ENCODE measurements at places on chromosomes 12 and 14. TPM values are rescaled to one million over a fixed set of nuclear protein-coding genes. Genes with fewer than 3 reads are reported as not detected.
A peak's percentile ranks its signal among the peaks of the same experiment; 100 is the strongest.

GRCh38 chr12:104665296-104665695 is 208.5 kb downstream of the CHST11 start:
- no peak for DNase-seq

The MYF5 gene
- total RNA-seq: not detected

DNA sequence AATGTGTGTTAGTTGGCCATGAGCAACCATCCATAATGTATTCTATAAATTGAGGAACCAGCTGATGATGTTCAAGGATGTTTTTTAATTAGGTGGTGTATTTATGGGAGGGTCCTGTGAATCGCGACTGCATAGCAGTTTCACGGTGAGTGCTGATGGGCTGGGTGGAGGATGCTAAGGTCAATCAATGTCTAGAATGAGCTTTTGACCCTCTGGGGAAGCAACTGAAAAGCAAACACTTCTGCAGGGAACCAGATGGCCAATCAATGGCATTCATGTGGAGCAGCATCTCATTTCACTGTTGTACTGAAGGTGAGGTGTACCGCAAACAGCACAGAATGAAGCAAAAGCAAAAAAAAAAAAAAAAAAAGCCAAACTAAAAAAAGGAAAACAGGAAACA is 676.1 kb upstream of the TMEM132C start:
- DNase-seq: peak; percentile 31

DNA sequence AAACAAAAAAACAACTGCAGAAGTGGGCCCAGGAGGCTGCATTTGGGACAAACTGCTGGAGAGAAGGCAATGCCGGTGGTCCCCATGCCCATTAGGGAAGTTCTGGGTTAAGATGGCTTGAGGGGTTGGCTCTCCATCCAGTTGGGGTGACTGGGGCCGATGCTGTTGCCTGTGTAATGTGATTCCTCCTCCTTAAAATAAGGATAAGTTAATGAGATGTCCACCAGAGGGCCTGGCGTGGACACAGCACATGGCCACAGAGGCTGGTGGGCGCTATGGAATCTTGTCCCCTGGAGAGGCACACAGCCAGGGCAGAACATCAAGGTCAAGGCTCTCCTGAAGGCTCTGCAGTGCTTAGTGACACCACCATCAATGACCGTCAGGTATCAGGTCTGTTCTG is 1.0 kb upstream of the TESC start:
- DNase-seq: peak; percentile 27

DNA sequence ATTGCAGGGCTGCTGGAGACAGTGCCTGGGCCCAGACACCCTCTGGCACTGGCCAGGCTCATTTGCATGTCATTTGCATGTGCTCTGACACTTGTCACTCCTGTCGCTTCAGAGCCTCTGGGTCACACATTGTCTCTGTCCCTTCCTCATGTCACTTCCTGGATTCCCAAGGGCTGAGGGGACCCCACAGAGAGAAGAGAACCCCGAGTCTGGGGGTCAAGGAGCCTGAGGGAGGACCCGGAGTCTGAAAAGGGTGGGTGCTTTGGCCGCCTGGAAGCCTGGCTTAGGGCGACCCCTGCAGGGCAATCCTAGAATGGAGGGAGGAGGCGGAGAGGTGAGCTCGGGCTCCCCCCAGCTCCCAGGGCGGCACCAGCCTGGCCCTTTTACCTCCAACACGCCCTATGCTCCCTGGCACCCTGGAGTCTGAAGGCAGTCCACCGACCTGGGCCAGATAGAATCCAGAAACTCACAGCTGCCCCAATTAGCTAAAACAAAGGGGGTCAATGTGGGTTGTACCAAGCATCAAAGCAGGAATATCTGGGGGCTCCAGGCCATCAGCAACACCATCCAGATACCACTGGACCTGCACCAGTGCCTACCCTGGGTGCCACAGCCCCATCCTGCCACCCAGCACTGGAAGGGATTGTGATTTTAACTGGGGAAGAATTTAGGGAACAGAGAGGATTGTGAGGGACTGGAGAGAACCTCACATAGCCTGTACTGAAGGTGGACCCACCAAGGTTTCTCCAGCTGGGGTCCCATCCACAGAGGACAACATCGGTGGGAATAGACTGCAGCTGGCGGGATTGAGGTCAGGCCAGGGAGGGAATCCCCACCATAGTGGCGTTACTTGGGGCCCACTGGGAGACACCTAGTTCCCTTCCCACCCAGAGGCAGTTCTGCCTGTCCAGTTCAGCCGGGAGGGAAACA is 21.8 kb upstream of the KRT78 start:
- peak; percentile 86 for DNase-seq

DNA sequence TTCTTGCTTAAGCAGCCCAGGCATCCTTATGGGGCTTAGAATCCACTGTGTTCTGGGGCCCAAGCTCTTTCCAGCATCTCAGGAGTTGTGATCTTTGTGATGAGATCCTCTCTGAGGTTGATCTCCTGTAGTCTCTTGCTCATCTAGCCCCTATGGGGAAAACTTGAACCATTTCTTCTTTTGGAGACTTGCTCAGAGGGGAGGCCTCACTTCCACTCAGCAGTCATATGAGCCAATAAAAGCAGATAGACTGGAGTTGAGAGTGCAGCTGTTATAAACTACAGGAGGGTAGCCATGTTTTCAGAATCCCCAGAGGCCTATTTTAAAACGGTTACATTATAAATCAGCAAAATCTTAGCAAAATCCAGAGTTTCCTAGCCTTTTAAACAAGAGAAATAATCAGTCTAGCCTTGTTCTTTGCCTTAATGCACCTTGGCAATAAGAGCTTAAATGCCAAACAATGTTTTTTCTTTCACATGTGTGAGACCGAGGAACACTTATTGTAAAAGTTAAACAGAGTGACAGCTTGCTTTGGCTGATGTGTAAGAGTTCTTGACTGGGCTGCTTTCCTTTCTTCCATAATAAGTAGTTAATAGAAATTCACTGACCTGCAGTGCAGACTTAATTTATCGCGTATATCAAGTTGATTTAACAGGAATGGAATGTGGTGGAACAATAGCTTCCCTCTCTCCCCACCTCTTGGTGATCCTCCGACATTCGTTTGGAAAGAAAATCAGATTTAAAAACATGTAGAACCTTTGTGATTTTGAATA is 168.3 kb downstream of the NEDD1 start:
- DNase-seq: no peak

The SLC16A7 gene
- total RNA-seq: 11.2 TPM

DNA sequence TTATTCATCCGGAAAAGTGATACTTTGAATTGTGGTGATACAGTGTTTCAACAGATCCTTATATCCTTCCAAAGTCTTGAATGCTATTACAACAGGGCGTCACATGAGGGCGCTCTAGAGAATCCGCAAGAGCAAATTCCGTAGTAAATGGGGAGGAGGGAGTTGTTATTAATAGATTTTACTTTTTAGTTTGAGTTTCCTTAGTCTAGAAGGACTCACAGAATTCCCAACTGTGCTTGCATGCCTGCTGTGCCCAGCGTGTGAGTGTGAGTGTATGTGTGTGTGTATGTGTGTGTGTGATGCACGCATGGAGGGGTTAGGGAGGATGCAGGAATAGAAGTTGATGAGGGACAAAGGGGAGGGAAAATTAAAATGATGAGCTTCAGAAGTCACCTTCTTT is 375.3 kb downstream of the C12orf75 start:
- peak; percentile 59 for DNase-seq

The KCNK10 gene
- 2.8 TPM for total RNA-seq

DNA sequence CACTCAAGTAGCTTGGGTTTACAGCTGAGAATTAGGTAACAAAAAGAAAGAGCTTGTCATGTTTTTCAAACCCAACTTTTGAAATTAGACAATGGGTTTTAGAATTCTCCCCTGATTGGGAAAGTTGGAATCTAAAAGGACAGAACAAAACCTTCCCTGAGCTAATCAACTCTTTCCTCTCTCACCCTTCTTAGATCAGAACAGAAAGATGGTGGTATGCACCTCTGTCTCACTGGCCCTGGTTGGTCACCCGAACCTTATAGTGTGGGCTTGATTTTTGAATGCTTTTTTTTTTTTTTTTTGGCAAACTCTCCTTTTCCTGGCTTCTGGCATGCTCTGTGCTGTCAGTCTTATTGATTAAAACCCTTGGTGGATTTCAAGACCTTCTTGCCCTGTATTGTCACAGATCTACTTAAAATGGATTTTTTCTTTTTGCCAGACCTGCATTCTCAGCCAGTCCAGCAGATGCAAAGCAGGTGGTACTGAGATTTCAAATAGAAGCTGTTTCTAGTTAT is 251.1 kb upstream of the RMST start:
- DNase-seq: no peak

The SYNDIG1L gene
- total RNA-seq: 1.5 TPM

DNA sequence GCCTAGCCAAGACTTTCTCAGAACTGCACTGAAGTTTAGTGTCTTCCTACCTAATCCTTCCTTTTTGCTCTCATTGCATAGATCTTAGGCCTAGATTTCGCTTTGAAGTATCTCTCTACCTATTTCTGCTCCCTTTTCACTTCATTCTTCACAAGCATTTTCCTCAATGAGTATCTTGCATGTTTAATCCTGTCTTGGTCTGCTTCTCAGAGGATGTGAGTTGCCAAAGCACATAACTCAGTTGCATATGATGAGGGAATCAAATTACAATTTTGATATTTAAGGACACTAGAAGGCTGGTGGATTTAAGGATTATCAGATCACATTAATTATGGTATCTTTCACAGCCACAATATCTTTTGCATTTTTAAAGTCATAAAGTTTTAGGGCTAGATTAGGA is 195.5 kb upstream of the DAAM1 start:
- DNase-seq: no peak

- no peak for DNase-seq
Observed at GRCh38 chr12:4412056-4412455, 32.5 kb upstream of the FGF23 start.

The LRTM2 gene
- total RNA-seq: 14.6 TPM

- peak; percentile 21 for DNase-seq
Observed at GRCh38 chr12:67705394-67706370, 57.1 kb downstream of the DYRK2 start.

DNA sequence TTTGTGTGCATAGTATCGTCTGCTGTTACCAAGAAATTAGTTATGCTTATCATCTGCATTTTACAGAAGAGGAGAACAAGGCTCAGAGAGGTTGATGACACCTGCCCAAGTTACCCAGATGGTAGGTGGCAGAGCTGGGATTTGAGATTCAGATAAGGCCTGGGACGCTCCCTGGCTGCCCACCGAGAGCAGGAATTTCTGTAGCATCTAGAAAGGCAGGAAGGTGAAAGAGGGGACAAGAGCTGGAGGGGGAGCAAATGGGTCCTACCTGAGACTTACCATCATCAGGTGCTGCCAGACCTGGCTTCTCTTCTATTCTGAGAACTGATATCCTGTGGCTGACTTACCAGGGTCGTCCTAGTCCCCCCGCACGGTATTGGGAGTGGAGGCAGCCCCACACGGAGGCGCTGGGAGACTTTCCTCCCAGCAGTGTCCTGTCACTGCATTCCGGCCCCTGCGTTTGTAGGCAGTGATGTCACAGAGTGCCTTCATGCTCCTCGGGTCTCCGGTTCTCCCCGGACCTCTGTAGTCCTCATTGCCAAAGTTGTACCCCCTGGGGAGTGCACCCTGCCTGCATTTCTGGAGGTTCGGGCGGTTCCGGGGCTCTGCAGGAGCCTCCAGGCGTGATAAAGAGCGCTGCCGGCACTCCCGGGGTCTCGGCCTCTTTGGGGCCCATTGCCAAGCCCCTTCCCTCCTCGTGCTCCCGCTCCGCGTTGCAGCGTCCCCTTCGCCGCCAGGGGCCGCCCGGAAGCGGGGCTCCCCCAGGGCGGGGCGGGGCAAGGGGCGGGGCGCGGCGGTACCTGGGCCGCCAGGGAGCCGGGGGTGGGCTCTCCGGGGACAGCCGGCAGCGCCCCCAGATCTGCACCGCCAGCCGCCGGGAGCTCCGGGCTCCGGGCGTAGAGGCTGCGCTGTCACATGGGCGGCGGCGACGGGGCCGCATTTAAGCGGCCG is at the start of gene CABP1:
Gene CABP1 (plus strand): TSS at position 856 of the 951 bp plus-strand sequence. CDS start 60 bp downstream, at position 916.
- peak; percentile 72 for DNase-seq

DNA sequence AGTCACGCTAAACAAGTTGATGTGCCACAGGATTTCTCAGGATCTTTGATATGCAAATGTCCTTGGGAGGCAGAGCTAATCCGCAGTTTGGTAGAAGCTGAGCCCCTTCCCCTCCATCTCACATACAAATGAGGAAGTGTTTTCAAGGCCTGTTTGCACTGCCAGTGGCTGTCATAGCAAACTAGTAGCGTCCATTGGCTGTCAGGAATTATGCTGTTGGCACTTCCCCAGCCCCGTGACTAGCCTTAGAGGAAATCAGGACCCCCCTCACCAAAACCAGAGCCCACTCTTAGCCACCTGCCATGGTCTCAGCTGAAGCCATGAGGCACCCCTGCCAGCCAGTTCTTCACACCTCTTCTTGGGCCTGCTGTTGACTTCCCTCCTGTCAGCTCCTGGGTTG is 253.9 kb downstream of the CACNA1C start:
- DNase-seq: no peak

DNA sequence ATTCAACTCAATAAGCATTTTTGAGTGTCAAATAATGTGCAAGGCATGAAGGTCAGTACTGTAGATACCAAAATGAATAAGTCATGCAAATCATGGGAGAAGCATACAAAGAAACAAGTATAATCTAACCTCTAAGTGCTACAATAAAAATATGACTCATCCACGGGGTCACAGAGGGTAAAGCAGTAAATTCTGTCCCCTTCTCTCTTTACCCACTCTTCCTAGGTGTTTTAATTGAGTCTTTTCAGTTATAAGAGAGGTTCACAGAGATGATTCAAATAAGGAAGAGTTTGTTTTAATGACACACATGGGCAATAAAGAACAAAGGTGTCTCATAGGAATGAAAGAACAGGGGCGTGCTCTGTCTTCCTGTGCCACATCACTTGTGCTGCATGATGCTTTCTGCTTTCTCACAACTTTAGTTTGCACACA is 71.5 kb upstream of the DAAM1 start:
- DNase-seq: no peak

DNA sequence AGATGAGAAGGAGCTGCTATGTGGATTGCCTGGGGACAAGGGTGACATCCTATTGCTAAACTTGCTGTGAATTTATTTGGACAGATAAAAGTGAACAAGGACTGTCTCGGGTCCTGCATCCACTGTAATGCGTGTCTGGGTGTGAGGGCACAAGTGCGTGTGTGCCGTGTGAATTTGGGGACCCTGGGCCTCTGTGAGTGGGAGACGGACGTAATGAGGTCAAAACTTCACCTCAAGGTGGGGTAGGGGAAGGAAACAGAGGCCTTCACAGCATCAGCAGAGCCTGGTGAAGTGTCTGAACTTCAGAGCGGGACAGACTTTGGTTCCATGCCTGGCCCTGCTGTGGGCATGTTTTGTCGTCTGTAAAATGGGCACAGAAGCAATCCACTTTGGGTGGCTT is 14.8 kb downstream of the ASB2 start:
- no peak for DNase-seq

The ATP6V1D gene
- total RNA-seq: 108 TPM

GRCh38 chr12:70637303-70638085 is at the start of gene PTPRB:
Gene PTPRB, minus strand, starts transcription at chr12:70637429. Its CDS starts 34 bp downstream, at chr12:70637395.
- DNase-seq: no peak

DNA sequence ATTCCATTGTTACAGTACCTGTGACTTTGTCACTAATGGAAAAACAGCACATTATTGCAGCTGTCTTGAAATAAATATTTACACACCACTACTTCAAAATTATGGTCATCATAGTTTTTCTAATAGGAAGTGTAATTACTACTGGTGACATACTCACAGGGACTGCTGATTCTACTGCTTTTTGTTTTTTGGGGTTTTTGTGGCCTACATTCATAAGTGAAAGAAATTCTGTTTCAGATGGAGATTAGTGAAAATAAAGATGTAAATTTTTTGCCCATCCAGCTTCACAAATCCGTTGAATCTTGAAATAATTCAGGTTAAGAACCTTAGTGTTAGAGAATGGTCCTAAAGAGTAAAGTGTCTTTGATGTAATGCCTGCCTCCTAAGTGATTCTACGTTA is 17.5 kb downstream of the KNTC1 start:
- DNase-seq: no peak
